NCI-H187 treated with DMSO at 0.1 percent for 48 hours (cell line): ENCODE measurements at places on chromosomes 12 and 14.
A peak's percentile ranks its signal among the peaks of the same experiment; 100 is the strongest.

DNA sequence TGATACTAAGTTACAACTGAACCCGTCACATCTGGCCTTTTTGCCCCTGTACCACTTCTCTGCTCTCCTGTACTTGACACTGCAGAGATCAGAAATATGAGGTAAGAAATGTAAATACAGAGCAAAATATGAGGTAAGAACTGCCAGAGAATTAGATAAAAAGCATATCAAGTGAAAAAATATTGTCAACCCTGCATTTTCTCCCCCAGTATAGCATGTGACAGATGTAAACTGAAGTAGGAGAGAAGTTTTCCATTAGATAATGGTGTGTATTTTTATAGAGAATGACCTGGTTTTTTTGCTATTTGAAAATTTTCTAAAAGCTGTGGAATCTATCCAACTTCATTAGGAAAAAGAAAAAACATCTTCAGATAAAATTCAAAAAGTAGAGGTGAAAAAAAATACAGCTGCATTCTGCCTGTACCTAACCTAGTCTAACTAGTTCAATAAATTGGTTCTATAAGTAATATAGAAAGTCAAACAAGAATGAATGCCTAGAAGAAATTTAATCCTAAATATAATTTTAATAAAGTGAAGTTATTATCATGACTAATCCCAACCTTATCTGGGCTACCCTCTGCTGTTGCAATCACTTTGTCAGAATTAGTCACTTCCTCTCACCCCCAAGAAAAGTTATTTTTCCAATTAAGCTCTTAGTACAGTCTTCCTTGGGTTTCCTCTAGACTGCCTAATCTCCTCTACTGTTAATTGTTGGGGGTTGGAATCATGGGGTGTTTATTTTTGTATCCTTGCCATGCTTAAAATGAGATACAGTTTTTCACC is 210.0 kb downstream of the RASSF9 start:
- no peak for DNase-seq

- DNase-seq: peak; percentile 47
Observed at GRCh38 chr14:100673085-100673806, 53.4 kb upstream of the DLK1 start.

DNA sequence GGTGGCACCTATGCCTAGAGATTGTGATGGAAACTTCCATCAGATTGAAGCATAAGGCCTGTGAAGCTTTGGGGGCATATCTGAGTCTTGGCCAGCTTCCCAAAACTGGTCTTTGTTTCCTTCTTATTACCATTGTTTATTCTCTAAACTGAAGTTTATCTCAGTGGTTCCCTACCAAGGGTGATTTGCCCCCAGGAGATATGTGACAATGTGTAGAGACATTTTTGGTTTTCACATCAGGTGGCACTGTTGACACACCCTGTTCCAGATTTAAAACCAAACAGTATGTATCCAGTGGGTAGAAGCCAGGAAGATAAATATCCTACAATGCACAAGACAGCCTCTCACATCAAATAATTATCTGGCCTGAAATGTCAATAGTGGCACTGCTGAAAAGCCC is 22.1 kb downstream of the RASSF9 start:
- no peak for DNase-seq

DNA sequence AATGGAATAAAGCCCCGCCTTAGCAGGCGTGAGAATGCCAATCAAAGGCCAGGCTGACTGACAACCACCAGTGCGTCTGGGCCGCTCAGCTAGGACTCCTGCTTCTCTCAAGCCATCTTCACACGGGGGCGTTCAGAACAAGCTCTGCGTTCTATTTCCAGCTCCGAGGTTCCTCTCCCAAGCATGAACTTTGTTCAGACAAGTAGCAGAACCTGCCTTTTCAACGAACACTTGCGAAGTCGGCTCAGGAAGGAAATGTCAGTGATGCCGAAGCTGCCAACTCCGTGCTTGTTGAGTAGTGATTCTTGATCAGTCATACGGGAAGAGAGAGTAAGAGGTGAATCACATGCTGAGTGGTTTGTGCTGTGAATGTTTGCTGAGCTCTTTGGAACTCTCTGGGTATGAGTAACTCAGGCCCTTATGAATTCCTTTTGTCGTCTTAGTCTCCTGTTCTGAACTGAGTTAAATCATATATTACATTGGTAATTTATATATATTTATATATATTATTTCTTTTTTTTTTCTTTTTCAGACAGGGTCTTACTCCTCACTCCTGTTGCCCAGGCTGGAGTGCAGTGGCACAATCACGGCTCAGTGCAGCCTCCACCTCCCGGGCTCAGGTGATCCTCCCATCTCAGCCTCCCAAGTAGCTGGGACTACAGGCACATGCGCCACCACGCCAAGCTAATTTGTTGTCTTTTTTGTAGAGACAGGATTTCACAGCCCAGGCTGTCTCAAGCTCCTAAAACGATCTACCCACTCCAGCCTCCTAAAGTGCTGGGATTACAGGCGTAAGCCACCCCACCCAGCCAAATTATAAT is 29.4 kb upstream of the BCL7A start:
- DNase-seq: no peak

GRCh38 chr14:93511001-93511400 is 80.3 kb downstream of the UNC79 start:
- no peak for DNase-seq

DNA sequence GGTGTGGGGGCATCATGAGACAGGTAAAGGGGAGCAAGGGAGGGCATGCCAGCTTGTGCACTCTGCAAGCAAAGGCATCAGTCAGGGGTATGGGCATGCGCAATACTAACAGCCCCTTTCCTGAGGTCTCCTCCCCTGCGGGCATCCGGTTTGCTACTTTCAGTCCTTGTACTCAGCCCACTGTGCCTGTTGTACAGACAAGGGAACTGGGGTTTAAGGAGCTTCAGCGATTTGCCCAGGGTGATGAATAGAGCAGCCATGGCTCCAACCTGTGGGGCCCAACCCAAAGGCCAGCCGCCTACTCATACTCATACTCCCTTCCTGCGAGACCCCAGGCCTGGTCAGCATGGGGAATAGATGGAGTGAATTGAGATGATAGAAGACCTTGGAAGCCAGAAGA is 66.7 kb downstream of the GALNT16 start:
- no peak for DNase-seq

DNA sequence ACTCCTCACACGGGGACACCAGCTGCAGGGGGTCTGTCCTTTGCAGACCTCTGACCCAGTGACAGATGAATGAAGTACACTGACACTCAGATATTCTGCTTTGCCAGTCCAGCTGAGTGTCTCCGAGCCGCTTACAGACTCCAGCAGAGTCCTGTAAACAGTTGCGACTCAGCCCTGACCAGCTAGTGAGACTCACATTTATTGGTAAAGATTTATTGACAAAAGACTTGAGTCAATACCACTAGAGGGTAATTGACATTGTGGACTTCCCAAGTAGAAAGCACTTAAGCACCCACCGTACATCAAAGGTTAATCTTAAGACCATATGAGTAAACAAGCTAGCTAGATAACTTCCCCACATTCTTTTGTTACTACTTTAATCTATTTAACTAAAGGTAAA is 9.8 kb upstream of the FKBP4 start:
- DNase-seq: no peak

- DNase-seq: no peak
Observed at GRCh38 chr12:123614110-123614509, 12.2 kb downstream of the DDX55 start.

DNA sequence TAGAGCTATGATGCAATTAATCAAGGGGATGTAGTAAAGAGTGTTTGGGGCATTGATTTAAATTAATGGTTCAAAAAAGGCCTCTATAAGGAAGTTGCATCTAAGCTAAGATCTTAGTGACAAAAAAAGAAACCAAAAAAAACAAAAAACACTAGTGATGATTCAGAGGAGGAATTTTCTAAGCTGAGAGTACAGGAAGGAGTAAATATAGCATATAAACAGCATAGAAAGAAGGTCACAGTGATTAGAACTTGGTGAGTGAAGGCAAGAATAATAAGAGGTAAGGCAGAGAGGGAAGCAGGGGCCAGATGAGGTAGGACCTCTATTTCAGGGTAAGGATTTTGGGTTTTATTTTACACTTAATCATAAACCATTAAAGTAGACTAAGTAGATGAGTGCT is 48.0 kb upstream of the PDZRN4 start:
- DNase-seq: no peak
